ENCODE measurements at places on chromosomes 7 and 10.

- DNase-seq, result no peak
Measured at GRCh38 chr7:40811666-40812065, 676.9 kb downstream of the SUGCT start.

DNA sequence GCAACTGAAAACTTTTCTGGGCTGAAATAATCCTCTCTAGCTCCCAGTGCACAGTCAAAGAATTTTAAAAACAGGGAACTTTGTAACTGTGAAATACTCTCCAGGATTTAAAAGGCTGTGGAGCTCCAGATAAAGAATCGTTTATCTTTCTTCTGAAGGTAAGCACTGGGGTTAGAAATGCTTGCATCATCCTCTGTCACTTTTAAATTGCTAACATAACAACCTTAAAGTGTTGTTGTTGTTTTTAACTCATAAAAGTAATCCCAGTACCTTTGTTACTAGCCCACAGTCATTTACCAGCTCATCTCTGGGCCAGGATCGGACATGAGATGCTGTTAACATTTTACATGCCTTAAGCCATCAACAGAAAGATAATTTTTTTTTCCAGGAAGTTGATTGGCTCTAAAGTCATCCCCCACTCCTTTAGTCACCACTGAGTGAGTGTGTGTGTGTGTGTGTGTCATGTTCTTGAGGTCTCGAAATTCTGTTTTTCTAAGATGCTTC, at the start of gene SLC39A12:
SLC39A12 (plus strand) TSS at position 51 of the 504 bp plus-strand sequence. CDS start 1,359 bp downstream, outside the sequence.
- DNase-seq, result peak; percentile 75

GRCh38 chr10:71367271-71367670, 29.4 kb upstream of the CDH23 start:
- no peak for DNase-seq

DNA sequence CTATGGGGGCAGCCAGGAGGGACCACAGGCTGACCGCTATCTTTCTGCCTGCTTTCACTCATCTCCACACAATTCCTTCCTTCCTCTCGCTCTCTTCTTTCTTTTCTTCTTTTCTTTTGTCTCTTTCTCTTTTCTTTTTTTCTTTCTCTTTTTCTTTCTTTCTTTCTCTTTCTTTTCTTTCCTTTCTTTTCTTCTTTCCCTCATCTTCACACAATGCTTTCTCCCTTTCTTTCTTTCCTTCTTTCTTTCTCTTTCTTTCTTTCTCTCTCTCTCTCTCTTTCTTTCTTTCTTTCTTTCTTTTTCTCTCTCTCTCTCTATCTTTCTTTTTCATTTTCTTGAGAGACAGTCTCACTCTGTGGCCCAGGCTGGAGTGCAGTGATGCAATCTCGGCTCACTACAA, 6.8 kb upstream of the MUC12 start:
- DNase-seq, result no peak

DNA sequence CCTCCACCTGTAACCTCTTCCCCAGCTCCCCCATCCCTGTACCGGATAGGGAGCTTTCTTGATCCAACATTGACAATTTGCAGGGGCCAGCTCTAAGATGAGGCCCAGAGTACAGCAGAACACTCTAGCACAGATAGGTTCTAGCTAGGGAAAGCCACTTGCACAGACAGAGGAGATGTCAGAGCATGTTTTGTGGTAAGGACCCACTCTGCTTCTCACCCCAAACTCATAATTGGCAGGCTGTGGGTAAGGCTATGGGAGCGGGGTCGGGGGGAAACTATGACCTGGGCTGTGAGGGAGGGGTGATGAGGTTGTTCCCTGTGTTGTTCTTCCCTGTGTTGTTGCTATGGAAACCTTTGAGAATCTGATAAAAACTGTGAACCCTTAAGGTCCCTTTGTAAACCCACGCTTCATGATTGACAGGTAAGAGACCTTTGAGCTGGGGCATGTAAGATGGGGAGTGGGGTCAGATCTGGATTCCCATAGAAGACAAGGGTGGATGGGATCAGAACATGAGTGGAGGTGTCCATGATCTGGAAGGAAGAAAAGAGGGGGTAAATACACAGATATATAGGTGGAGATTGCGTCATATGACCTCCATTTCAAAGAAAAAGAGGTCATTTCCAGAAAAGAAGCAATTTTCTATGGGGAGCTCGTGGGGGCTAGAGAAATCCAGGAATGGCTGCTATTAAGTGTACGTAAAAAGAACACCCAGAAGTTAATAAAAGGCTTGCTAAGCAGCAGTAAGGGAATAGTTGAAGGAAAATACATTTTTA, 4.0 kb downstream of the CALD1 start:
- DNase-seq, result no peak

DNA sequence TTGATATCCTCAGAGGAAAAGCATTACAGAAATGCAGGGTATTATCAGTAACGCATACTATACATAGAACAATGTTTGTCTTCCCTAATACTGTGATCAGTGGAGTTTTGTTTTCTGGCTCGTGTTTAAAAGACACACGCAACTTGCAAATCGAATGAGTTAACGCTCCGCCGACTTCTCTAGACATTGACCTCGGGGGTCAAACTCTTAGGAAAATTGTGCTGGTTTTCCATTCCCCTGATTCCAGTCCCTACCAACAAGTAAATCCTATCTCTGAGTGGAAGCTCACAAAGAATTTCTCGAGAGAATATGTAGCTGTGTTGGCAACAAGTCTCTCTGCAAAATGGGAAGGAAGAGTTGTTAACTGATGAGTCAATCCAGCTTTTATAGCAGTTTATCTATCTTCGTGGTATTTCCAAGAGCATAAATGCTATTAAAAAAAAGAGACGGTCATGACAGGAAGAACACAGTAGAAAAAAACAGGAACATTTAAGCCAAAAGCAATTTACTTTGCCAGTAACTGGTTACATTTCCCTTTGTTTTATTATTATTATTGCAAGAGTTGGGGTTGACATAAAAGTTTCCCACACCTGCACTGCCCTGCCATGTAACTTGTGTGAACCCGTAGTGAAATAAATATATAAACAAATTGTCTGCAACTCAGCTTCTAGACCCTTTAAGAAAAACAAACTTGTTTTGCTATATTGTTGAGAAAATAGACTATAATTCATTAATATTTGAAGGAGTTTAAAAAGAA, 144.4 kb downstream of the ARID5B start:
- DNase-seq, result peak; percentile 77

DNA sequence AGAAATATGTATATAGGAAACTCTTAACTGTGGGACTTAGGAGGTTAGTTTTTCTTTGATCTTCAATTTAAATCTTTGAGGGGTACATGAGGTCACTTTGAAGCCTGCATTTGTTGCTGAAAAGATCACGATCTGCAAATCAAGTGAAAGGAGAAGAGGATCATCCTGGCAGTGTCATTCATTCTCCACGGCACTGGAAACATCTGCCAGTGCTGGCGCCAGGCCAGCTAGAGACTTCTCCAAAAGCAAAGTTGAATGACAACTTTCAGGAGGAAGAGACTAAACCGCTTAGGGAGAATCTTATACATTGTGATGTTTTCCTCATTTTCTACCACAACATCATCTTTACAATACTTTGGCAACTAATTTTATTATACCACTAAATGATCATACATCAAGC, 42.5 kb downstream of the MRC1 start:
- DNase-seq, result no peak

DNA sequence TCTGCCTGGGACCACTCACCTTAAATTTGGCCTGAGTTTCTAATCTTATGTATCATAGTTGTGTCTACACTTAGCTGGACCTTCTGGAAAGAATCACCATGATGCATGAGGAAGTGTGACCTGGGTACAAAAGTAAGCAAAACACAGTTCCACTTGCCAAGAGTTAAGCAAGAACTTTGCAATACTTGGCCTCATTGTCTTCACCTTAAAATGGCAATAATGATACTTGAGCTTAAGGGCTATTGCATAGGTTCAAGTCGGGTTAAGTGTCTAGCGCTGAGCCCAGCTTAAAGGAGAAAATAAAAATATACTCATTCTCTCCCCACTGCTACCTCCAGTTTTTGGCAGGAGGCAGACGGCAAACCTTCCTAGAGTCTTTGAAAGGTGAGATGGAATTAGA, 133.9 kb upstream of the BMPER start:
- DNase-seq, result peak; percentile 33

- DNase-seq, result peak; percentile 83
Measured at GRCh38 chr7:94223375-94224084, 171.2 kb upstream of the COL1A2 start.

DNA sequence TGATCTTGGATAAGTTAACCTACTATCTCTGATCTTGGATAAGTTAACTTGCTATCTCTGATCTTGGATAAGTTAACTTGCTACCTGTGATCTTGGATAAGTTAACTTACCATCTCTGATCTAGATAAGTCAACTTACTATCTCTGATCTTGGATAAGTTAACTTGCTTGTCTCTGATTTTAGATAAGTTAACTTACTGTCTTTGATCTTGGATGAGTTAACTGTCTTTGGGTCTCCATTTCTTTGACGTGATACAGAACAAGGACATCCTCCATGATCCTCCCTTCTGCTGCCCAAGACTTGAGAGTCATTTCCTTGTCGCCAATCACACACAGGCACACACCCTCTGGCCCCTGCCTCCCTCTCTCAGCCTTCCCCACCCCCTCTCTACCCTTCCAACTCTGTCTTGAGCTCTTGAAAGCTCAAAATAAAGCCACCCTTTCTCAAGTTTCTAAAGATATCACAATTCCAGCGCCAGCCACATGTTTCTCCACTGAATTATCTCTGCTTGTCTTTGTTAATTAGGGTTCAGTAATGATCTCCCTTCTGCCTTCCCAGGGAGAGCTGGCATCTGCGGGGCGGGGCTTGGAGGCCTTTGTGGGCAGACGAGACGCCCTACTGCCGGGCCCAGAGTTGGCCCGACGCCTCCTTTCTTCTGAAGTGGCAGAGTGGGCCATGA, 85.1 kb upstream of the GTF2I start:
- DNase-seq, result no peak

DNA sequence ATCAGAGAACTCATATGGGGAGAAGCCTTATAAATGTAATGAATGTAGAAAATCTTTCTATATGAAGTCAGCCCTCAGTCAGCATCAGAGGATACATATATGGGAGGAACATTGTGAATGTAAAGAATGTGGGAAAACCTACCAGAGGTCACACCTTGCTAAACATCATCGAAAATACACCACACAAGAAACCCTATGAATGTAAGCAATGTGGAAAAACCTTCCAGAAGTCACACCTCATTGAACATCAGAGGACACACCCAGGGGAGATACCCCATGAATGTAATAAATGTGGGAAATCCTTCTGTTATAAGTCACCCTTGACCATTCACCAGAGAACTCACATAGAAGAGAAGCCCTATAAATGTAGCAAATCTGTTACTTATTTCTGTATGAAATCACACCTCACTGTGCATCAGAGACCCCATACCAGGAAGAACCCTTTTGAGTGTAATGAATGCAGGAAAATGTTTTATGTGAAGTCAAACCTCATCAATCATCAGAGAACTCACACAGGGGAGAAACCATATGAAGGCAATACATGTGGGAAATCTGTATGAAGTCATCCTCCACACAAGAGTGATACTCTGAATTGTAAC, 30.8 kb downstream of the ZNF12 start:
- DNase-seq, result no peak

GRCh38 chr10:5654218-5654755, 12.1 kb downstream of the ASB13 start:
- no peak for DNase-seq

All from foreskin fibroblast (primary cell).